Stimulated activated effector memory CD8-positive, alpha-beta T cell treated with anti-CD3 and anti-CD28 coated beads, Interleukin-12 subunit alpha, Interleukin-12 subunit beta, amount 100 ng/mL, for 72 hours (primary cell): ENCODE measurements at places on chromosomes 11 and 22.

DNA sequence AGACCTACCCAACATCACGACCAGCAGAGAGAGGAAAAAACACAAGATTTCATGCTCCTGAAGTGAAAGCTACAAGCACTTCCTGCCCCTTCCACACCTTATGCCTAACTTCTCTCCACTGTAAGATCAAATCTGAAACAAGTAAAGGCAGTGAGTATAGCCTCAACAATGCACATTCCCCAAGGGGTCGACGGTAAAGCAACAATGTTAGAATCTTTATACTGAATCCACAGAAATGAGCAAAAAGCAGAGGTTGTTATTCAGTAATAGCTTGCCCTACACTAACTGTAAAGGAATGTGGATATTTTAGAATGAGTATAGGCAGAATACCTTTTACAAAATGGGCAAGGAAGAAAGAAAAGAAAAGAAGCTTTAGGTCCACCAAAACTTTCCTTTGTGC, 15.6 kb downstream of the ARFGAP3 start:
- no peak for DNase-seq

DNA sequence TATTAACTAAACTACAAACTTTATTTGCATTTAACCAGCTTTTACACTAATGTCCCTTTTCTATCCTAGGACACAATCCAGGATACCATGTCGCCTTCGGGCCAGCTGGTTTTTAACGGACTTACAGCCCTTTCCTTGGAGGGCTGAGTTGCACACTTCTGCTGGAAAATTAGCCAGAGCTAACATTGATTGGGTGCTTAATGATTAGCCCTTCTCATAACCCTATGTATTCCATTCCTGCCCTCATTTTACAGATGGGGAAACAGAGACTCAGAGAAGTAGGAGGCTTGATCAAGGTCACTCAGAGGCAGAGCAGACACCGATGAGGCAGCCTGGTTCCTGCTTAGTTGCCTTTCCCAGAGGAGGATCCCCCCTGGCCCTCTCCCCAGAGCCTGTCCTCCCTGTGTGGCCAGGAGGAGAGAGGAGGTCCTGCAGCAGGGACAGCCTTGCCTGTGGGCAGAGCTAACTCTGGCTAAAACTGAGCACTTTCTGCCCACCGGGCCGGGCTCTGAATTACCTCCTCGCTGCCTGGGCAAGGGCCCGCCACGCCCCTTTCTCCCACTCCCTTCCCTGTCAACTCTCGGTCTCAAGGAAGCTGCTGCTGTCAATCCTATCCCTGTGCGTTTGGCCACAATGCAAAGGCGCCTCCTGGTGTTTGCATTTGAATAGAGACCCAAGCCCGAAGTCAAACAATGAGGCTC, 59.6 kb upstream of the PAX6 start:
- no peak for DNase-seq

- DNase-seq: no peak
Measured at GRCh38 chr11:36069576-36070212, 125.8 kb downstream of the LDLRAD3 start.

GRCh38 chr22:42642806-42643633, 2.6 kb upstream of the ATP5MGL start:
- no peak for DNase-seq

GRCh38 chr11:34641456-34641855, 20.6 kb downstream of the EHF start:
- DNase-seq: no peak
